Left kidney (tissue), 8 donors: ENCODE measurements at places on chromosomes 6 and 20. TPM values are rescaled to one million over a fixed set of nuclear protein-coding genes. Genes with fewer than 3 reads are reported as not detected.

GRCh38 chr6:9028086-9028485 lies 592.7 kb upstream of the SLC35B3 start:
- DNase-seq: no peak

The XKR7 gene
- 0.35 TPM for polyA plus RNA-seq

DNA sequence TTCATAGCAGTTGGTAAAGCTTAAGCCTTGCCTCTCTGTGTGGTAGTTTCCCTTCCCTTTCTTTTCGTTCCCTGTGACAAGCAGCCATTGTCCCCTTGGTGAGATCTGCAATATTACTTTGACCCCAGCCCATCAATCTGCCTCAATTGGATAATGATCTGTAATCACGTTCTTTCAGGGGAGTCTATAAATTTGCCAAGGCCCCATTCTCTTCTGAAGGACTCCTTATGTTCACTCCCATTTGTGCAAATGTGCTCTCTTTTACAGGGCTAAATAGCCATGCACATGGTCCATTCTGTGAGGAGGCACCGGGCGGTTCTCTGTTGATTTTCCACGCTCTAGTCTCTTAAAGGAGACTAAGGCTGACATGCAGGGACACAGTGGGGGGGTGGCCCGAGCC lies 660.4 kb upstream of the SLC35B3 start:
- no peak for DNase-seq

GRCh38 chr20:56423211-56423610 lies 11.2 kb downstream of the CASS4 start:
- DNase-seq: no peak

DNA sequence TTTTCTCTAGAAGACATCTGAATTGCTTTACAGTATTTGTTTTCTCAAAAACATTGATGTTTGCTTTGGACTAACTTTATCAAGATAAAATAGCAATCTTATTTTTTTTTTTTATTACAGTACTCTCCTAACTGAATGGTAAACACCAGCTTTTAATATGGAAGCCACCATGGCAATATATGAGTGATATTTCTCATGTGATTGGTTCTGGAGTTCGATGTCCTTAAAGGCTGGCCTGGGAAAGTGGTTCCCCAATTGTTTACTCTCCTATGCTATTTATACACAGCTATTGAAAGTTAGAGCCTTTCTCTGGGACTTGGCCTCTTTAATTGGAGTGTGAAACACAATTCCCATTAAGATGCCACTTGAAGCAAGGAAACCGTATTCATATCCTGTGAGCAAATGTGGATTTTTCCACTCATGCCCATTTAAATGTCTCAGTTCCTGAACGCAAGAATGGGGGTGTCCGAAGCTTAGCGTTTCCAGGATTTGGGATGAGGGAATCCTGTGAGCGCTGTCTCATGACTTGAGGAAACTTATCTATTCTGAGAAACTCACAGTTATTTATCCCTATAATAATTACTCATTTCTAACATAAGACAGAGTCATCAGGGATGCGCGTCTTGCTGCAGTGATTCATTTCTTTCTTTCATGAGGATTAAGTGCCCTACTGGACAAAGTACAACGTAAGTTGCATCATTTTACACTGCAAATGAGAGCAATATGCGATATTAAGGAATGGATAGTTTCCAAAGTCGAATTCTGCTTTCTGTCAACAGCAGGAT lies 143.3 kb upstream of the PREP start:
- DNase-seq: no peak

The DEFB115 gene
- polyA plus RNA-seq: not detected

DNA sequence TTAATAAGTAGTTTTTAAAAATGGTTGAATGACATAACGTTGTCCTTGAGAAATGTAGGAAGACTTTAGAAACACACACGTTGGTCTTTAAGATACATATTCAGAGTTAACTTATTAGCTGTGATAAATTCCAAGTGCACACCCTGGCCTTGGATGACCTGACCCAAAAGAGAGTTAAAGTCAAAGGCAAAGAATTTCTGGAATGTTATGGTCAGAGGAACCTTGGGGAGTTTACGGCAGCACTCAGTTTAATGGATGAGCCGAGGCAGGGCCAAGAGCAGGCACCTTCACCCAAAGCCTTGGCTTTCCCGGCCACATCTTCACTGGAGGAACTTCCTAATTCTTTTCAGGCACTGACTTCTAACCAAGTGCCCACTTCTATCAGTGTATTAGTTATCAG lies 200.5 kb downstream of the SMOC2 start:
- DNase-seq: no peak

DNA sequence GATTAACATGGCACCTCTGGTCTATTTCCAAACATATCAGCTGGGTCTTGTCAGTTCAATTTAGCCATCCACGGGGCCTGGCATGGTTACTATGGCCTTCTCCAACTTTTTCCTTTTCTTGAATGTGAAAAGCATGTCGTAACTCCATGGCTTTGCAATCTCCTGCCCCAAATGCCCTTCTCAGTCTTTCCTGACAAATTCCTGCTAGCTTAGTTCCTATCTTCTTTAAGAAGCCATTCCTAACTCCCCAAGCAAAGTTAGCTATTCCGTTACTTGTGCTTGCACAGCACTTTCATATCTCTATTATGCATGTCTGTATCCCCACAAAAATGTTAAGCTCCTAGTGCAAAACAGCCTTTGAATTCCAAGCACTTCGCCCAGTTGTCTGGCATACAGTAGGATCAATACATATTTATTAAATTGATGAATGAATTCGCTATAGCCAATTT lies 105.6 kb downstream of the AIG1 start:
- no peak for DNase-seq

- DNase-seq: no peak
Observed at GRCh38 chr6:3520281-3521230, 63.7 kb upstream of the SLC22A23 start.

DNA sequence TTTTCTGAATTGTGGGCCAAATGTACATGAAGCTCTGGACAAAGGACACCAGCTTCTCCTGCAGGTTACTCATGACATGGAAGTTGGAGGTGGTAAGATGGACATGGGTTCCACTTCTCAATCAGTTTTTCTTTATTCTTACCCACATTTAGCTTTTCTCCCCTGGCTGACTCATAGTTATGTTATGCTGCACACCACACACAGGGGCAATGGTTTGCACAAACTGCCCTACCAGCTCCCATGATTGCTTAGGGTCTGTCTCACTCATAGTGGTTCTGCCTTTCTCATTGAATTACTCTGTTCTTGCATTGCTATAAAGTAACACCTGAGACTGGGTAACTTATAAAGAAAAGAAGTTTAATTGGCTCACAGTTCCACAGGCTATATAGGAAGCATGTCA lies 4.5 kb upstream of the CD109 start:
- DNase-seq: no peak

DNA sequence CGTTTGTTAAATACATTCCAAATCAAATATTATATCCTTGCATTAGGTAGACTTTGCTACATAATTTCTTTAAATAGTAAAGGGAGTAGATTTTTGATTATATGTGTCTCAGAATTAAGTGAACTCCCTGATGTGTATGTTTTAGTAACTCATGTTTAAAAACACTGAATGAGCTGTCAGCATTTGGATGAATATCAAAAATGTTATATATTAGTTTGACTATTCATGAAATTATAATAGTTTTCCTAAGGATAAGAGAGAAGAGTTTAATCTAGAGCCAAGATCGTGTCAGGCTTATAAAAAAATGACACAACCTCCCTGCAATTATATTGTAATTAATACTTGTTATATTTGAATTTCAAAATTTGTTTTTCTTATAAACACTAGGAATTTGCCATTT lies 195.2 kb downstream of the COL19A1 start:
- DNase-seq: no peak

The MUC21 gene
- not detected for polyA plus RNA-seq

- DNase-seq: no peak
Observed at GRCh38 chr6:167323111-167323510, 1.8 kb upstream of the TTLL2 start.

DNA sequence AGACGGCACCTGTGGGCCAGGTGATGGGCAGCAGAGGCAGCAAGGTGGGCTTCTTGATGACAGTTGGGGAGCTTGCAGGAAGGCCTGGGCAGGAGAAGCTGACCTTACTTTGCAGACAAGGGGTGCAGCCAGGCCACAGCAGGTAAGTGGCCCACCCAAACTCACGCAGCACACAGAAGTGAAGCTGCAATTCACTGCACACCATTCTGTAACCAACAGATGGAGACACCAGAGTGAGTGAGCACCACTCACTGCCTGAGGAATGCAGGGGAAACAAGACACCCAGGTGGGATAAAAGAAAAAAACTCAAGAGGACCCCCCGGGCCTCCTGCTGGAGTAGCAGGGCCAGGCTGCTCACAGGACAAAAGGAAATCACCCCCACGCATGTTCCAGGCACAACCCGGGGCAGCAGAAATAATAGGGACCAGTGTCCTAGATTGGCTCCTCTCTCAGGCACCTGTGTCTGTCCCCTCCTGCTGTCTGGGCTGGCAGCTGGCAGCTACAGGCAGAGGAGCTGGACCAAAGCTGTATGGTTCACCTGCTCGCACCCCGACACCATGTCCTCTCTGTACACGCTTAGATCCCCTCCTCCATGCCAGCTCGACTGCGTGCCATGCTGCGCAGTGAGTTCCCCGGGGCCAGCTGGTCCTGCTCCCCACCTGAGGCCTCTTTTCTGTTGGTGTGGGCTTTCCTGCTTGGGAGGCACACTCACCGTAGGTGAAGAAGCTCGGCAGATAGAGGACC lies 4.9 kb downstream of the MTCH1 start:
- DNase-seq: no peak

The PHACTR1 gene
- 20.1 TPM for polyA plus RNA-seq
